ENCODE measurements at places on chromosomes 3 and 15.
A peak's percentile ranks its signal among the peaks of the same experiment; 100 is the strongest.

- DNase-seq: no peak
Measured at GRCh38 chr3:189936201-189936945, 184.3 kb downstream of the P3H2 start.

DNA sequence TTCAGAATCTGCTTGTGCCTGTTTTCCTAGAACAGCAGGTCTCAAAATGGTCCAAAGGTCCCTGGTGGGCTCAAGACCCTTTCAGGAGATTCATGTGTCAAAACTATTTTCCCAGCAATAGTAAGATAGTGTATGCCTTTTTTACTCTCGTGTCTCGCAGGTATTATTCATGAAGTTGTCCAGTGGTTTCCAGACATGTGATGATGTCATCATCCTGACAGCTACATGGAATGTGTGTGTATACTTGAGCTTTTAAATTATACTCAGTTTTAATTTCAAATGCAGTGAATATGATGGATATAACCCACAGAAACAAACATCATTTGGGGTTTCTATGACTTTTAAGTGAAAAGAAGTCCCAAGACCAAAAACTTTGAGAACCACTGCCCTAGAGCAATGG is 288.6 kb downstream of the NTRK3 start:
- DNase-seq: no peak

DNA sequence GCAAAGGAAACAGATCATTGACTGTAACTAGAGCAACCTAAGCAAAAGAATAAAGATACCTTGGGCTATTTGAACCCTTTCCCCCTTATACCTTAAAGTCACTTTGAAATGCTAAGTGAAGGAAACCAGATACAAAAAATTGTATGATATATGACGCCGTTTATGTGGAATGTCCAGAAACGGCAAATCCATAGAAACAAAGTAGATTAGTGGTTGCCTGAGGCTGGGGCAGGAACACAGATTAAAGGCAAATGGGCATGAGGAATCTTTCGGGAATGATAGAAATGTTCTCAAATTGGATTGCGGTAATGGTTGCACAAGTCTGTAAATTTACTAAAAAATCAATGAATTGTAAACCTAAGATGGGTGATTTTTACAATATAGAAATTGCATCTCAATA is 160.1 kb upstream of the CCDC54 start:
- peak; percentile 94 for DNase-seq

DNA sequence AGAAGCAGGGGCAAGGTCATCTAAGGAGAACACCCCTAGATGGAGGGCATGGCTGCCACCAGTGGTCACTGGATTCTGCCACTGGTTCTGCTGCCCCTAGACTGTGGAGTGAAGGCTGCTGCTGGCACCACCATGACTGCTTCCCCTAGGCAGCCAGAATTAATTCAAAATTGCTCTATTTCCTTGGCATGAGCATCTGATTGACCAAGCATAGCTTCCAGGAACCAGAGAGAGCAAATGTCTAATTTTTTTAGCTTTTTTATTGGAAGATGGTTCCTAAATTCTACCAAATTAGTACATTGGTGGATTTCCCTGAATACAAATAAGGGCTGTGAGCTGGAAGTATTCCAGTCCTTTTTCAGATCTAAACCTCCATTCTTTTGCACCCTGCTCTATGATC is 270.2 kb upstream of the GBE1 start:
- DNase-seq: no peak

- no peak for DNase-seq
Measured at GRCh38 chr15:66941791-66942190, 123.6 kb upstream of the SMAD3 start.

DNA sequence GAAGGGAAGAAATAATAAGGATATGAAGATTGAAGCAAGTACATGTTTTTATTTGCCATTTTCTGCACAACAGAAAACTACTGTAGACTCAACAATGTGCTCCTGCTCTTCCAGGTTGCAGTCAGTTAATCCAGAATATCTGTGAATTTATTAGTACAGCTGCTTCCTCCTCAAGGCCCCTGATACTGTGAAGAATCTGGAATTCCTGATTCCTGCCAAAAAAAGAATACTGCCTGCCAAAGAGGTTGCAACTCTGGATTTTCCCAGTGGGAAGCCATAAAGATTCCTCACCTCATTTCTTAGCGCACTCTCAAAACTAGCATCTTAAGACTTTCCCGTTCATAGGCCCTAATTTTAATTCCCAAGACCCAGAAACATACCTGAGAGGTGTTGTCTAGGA is 33.6 kb upstream of the LRRC3B start:
- DNase-seq: no peak

- DNase-seq: peak; percentile 83
Measured at GRCh38 chr3:101065962-101066361, 72.7 kb upstream of the ABI3BP start.

DNA sequence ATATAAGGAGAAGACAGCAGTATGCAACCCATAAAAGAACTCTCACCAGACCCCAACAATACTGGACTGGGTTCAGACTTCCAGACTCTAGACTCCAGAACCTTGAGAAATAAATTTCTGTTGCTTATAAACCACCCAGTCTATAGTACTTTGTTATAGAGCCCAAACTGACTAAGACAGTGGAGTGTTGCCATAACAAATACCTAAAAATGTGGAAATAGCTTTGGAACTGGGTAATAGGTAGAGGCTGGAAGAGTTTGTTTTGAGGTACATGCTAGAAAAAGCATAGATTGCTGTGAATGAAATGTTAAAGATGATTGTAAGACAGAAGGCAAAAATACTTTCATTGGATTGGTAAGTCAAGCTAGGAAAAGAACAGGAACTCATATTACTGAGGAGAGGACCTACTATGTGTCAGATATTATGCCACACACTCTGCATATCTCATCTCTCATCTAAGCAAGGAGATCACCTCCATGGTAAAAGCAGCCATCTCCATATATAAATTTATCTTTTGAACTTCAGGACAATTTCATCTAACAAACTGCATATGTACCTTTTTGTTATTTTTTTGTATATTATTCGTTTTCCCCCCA is 67.4 kb upstream of the FNDC3B start:
- no peak for DNase-seq

- no peak for DNase-seq
Measured at GRCh38 chr3:152623286-152623911, 211.5 kb upstream of the P2RY1 start.

DNA sequence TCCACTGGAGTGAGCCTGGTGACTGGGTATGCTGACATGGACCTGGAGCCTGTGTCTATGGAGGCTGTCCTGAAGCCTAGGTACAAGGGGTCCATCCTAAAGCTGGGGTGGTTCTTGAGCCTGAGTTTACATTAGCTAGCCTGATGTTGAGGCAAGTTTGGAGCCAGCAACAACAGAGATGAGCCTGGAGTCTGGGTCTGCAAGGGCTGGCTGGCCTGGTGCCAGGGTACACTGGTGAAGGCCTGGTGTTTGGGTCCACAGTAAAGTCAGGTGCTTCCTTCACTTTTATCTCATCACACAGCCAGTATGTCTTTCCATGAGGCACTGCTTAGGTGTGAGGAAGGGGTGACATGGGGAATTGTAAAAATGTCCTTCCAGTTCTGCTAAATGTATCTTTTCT is 49.5 kb downstream of the TP63 start:
- no peak for DNase-seq

DNA sequence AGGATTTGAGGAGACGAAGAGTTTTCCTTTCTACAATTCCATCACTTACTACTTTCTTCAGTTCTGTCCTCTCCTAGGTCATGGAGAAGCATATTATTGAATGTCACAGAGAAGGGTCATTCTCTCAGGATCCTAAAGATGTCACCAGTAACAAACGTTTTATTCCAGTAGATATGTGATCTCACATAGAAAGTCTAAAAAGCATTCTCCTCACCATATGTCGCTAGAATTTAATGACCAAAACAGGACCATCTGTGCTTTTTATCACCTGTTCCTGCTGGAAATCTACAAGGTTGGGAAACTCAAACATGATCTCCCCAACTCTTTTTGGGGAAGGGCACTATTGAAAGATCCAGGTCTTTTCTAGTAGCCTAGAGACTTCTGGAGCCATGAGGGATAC is 24.0 kb upstream of the FRMD5 start:
- no peak for DNase-seq

DNA sequence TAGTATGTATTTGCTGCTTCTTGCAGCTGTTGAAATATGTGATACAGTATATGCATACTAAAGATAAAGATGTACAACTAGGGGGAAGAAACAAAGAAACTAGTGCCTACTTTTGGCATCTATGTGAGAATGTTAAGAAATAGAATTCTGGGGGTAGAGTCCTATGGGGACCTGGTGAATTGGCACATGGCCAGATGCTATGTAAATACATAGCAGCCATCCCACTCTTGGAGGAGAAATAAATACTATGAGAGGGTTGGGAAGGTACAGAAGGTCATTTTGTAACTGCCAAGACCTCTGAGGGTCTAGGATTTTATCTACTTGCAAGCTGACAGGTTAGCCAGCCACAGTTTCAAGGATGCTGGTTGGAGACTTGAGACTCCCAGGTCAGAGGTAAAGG is 298.3 kb upstream of the TBL1XR1 start:
- no peak for DNase-seq

Measured in HS-5 (cell line).